ENCODE measurements at places on chromosomes 7 and 10. TPM values are rescaled to one million over a fixed set of nuclear protein-coding genes. Genes with fewer than 3 reads are reported as not detected.

- no peak for DNase-seq
Observed at GRCh38 chr7:44066494-44067063, 1.2 kb upstream of the PGAM2 start.

- DNase-seq = no peak
Observed at GRCh38 chr10:11685787-11686218, 56.4 kb upstream of the ECHDC3 start.

DNA sequence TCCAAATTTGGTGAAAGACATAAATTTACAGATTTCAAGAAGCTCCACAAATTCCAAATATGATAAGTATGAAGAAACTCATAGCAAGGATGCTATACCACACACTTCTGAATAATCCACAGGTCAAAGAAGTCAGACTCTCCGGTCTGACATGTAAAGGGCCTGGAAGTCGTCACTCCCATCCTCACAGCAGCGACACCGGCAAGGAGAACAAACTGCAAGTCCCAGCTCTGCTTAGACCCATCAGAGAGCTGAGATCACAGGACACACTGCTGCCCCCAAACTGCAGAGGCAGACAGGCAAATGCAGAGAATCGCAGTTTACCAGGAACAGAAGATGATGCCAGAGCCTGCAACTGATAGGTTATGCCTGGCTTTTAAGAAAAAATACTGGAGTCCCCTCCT lies 62.0 kb downstream of the AMZ1 start:
- no peak for DNase-seq

Gene SFXN4
- 31.1 TPM for polyA plus RNA-seq
